ENCODE measurements at places on chromosomes 2 and 18. TPM values are rescaled to one million over a fixed set of nuclear protein-coding genes. Genes with fewer than 3 reads are reported as not detected.
A peak's percentile ranks its signal among the peaks of the same experiment; 100 is the strongest.

Gene CIDEA
- total RNA-seq = 0.40 TPM

Gene EPC2
- total RNA-seq = 27.5 TPM

Gene IL37
- total RNA-seq = not detected

Gene HOXD3
- 1.0 TPM for total RNA-seq

Gene NAT8
- not detected for total RNA-seq

Gene RBM44
- total RNA-seq = 0.81 TPM

Gene OSR1
- total RNA-seq = 1.4 TPM

Gene MYO5B
- 5.2 TPM for total RNA-seq

Gene MFSD2B
- not detected for total RNA-seq

Gene VWA3B
- total RNA-seq = 0.51 TPM

Gene RSAD2
- 4.6 TPM for total RNA-seq

Gene IL1R1
- total RNA-seq = 27.7 TPM

Gene ACP1
- total RNA-seq = 64.6 TPM

Gene CERS6
- 58.6 TPM for total RNA-seq

DNA sequence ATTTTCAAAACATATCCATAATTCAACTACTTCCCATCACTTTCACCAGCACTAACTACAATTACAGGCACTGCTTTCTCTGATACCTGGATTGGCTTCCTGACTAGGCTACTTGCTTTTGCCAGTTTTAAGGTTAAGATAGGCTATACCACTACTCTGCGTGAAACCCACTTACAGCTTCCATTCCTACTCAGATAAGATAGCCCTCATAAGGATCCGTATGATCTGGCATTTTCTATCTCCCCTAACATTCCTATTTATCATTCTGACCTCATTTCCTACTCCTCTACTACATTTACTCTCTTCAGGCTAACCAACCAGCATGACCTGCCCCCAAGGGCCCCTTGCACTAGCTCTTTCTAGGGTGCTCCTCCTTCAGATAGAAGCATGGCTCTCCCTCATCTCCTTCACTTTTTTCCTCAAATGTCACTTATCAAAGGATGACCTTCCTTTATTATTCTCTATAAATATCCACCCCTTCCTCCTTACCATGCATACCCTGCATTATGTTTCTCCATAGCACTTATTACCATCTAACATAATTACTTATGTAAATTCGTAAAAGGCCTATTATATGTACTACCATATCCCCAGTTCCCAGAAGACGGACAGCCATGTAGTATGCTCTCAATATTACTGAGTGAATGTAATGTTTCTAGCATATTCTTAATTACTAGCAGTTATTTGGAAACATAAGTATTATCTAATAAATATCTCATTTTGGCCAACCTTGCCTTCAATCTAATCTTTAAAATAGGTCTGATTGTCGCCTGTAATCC, 4.4 kb downstream of the TIA1 start:
- no peak for DNase-seq

- DNase-seq = no peak
These were observed 452.8 kb downstream of the MBD2 start for GRCh38 chr18:53771664-53772063.

DNA sequence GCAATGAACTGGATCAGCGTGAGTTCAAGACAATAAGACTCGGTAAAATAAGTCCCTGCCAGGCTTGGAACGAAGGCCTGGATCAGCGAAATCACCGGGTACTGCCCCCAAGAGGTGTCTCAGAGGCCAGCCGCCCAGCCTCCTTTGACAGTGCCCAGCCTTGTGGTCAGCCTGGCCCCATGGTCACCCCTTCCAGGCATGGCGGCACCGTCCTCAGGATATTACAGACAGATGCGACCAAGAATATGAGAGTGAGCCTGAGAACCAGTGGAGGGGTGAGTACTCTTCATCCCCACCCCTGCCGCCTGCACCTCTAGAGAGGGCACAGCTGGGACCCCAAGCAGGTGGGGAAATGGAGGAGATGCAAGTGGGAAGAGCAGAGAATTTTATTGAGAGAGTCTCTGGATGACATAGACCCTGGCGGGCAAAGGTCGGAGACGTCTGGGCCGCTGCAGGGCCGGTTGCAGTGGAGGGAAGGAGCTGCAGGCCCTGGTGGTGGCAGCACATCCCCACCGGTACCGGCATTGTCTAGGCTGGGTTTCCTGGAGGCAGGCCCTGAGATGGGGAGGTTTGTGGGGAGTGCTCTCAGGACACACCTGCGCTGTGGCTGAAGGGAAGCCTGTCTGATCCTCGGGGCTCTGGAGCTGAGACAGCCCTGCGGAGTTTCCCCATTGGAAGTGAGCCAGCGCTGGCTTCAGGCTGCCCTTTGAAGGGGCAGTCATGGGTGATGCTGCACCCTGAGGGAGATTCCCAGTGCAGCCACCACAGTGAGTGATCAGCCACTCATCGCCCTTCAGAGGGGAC, 190.0 kb downstream of the SEPTIN10 start:
- no peak for DNase-seq

GRCh38 chr2:207409517-207409916, 120.2 kb upstream of the CREB1 start:
- DNase-seq = no peak

- DNase-seq = no peak
These were observed 48.8 kb upstream of the LPIN2 start for GRCh38 chr18:3061581-3062312.

GRCh38 chr2:168811696-168812095, 9.3 kb downstream of the NOSTRIN start:
- DNase-seq = no peak

DNA sequence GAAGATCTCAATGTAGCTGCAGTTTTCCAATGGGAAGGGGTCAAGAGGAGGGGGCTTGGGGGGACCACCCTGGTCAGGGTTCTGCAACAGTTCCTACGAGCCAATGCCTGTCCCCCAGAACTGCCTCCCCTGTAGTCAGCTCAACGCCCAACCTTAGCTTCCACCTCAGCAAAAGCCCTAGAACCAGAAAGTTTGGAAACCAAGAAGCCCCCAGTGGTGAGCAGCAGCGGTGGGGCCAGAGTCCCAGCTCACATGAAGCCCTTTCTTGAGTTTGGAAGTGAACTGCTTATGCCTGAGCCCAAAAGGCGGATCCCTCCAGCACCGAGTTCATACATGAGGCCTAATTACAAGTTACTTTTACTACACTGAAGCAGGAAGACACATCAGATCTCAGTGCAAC, 162.4 kb downstream of the HDAC4 start:
- DNase-seq = no peak

DNA sequence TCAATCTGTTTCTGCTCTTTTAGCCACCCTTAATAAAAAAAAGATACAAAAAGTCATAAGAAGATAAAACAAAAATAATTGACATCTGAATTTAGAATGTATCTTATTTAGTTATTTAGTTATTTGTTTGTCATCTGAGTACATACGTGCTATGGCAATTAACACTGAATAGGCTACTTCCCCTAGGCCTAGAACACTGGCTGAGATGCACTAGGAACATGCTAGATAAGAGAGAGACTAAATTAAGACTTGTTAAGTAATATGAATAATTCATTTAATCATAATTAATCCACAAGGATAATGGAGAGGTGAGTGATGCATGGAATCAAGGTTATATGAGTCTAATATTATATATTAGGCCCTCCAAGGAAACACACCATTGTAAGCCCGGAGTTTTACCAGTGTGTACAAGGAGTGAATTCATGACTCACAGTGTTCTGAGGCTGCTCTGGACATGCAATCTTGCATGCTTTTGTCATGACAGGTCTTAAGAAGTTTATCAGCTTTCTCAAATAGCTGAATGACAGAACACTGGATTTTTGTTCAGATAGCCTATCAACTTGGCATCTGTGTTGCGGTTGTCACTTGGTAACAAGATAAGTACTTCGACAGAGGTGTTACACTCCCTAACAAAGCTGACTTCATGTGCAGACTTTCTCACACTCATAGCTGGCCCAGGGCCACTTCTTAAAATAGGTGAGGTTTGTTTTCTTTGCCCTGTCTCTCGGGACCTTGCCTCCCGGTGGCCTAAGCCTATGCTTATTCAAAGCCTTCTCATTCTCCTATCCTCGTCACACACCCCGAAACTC, 5.0 kb upstream of the SERPINB2 start:
- DNase-seq = no peak

GRCh38 chr2:91442246-91442905, 2750.9 kb downstream of the RPIA start:
- DNase-seq = no peak

GRCh38 chr18:31645411-31645810, 39.0 kb downstream of the B4GALT6 start:
- no peak for DNase-seq

- DNase-seq = no peak
These were observed 492.0 kb downstream of the TNS1 start for GRCh38 chr2:217510771-217511291.

GRCh38 chr2:206556357-206556949, 85.8 kb upstream of the FAM237A start:
- DNase-seq = no peak

GRCh38 chr2:153595939-153596338, 117.4 kb upstream of the RPRM start:
- no peak for DNase-seq

DNA sequence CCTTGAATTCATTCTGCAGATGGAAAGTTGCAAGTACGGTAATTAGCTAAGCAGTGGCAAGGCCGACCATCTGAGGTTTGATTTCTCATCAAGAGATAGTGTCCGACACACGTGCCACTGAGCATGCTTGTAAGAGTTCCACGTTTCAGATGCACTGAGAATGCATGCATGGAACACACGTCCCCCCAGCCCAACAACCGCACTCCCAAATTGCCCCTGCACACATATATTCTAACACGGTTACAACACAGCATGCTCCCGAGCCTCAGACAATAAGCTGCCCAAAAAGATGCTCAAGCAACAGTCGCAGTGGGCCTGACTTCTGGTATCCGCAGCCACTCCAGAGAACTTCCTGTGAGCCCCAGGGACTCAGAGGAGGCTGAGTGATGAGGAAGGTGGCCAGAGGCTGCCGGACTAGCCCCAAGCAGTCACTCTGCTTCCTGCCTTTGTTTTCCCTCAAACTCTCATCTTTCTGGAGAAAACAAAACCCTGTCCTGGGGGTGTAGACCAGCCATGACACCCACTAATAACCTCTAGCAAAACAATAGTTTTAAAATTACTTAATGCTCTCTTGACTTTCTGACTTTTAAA, 204.0 kb downstream of the TGIF1 start:
- no peak for DNase-seq

DNA sequence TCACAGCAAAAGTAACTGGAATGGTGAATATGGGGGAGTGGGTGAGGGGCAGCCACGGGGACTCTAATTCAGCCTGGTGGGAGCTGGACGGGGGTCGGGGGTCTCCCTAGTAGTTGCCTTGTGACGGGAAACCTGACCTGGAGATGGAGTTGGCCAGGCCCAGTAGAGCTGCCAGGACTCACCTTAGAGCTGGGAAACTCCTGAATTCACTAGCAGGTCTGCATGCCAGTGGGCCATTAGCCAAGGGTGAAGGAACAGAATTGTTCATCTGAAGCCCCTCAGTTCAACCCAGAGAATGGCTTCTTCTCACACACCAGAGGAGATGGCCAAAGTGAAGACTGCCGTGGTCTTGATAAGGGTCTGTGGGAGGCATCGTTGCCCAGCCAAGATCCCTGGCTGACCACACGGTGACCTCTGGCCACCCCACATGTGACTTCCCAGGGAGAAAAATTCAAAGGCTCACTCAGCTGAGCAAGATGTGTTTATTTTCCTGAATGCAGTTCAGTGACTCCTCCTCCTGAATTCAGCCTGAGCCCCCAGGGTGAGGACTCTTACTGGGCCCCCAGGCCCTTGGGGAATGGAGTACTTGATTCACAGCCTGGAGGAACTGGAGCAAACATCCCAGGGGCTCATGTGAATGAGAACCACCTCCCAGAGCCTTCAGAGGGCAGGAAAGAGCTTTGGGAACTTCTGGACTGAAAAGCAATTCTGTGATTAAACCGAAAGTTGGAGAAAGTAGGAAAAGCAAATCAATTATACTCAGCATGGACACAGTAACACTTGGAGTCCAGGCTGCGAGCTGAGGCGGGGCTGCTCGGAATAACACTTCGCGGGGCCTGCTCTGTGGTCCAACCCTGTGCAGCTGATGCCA, 25.2 kb downstream of the MOCOS start:
- no peak for DNase-seq

GRCh38 chr18:50579061-50579774, 19.3 kb downstream of the MAPK4 start:
- no peak for DNase-seq

- DNase-seq = peak; percentile 90
These were observed 38.9 kb downstream of the INO80C start for GRCh38 chr18:35458677-35459441.

DNA sequence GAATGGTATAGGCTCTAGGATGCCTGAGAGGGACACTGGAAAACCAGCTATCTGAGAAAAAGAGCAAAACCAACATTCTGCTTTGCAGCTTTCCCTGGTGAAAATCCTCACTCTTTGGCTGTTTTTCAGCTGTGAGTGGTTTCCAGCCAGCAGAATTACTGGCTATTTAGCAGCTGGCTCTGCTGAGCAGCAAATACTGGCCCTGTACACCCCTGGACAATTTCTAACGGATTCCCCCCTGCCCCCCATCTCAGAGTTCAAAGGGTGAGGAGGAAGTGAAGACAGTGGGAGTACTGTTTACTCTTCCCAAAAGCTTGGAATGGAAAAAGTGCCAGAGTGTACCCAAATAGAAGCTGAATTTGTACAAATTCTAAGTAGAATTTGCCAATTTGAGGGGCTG, 26.1 kb upstream of the IMP4 start:
- DNase-seq = peak; percentile 53

DNA sequence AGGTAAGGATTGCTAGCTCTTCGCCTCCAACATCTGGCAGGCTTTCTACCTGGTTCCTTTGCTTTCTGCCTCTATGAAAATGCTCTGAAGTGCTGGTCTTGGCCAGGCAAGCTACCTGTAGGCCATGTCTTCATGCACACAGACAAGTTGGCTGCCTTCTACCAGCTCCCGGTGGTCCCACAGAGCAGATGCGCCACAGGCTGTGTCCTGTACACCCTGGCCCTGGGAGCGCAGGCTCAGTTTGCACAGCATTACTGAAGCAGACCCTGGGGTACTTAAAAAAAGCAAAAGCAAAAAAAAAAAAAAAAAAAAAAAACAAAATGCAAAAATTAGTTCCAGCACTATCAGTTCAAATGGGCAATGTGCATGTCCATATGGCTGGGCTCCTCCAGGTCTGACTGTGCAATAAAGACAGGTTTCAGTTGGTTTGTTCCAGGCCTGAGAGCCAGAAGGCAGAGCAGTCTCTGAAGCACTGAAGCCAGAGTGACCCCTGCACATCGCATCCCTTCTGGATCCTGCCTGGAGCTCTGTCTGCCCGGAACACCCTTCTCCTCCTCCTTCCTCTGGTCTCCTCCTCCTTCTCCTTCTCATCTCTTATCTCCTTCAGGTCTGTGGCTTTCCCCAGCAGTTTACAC, 288.0 kb upstream of the REV1 start:
- no peak for DNase-seq

GRCh38 chr18:801137-801536, 10.9 kb downstream of the YES1 start:
- no peak for DNase-seq

GRCh38 chr18:34650121-34650545, 60.0 kb upstream of the DTNA start:
- DNase-seq = no peak

Measured in cardiac septum (tissue), 1 donor.